ENCODE measurements at places on chromosomes 1 and 21.

GRCh38 chr1:119409731-119410130 lies 5.2 kb upstream of the HSD3B2 start:
- no peak for DNase-seq

DNA sequence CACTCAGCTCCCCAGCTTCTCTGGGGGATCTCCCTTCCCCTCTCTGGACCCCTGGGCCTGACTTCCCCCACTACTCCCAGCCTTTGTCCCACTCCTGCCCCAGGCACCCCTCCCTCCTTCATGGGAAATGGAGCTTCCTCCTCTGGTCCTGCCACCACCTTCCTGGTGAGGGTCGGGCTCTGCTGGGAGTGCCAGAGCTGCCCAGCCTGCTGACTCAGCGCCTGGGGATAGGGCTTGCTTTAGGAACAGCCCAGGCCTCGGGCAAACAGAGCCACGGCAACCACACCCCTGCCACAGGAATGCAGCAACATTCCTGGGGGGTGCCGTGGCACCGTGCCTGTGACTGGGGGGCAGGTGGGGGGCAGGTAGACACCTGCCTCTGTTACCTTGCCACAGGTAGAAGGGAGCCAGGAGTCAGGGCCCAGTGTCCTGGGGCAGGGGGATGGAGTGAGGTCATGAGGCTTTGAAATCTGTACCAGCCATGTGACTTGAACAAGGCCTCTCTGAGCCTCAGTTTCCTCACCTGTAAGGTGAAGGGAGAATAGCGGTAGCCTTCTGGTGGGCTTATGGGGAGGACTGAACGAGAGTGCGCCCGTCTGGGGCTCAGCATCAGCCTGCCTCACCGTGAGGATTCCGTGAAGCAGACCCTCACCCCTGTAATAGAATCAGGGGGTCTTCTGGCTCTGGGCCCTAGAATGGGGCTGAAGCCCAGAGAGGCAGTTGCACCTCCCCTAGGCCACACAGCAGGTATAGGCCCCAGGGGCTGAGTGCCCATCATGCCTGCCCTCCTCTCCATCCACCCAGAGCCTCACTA lies 17.8 kb upstream of the EPHA2 start:
- peak; percentile 75 for DNase-seq

DNA sequence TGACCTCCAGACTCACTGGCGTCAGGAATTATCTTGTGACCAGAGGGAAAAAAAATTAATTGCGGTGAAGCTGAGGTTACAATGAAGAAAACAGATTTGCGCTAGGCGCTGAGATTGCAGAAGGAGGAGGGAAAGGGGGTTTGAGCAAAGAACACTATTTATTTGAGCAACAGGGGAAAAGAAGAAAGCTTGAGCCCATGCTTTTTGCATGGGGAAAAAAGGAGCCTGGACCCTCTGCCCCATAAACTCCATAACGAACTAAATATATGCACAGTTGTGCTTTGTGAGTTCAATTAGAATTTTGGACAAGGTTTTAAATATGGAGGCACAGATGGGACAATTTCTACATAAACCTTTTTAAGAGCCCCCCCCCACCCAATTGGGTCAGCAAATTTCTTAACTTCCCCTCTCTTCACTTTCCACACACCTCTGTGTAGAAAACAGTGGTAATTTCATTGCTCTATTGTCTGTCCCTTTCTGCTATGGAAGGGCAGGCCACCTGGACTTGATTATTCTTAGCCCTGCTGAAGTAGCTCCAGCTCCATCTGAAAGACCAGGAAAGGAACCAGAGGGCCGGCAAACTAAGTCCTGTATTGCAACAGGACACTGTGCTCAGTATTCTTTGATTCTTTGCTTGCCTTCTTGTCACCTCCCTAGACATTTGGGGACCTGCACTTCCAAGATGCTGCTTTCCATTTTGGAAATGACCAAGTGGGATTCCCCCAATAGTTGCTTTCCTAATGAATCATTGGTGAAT lies 862 bp upstream of the ID3 start:
- no peak for DNase-seq

- no peak for DNase-seq
Observed at GRCh38 chr21:26080211-26080610, 90.4 kb downstream of the APP start.

- DNase-seq = peak; percentile 25
Observed at GRCh38 chr1:19315378-19316198, 3.5 kb downstream of the SLC66A1 start.

- no peak for DNase-seq
Observed at GRCh38 chr1:232718928-232719927, 86.0 kb upstream of the MAP10 start.

DNA sequence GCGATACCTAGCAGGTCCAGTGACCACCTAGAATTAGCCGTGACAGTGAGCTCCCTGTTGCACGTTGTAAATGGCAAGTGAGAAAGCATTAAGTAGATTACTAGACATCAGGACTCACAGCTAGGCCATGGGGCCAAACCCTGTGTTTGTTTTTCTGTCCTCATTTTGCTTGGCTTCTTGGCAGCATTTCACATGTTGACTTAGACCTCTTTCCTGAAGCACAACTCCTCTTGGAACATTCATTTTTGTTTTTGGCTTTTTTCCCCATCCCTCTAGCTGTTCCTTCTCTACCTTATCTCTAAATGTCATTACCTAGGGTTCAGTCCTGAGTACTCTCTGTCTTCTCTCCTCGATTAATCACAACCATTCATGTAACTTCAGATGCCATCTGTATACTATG lies 16.9 kb upstream of the PTPN14 start:
- DNase-seq = no peak

DNA sequence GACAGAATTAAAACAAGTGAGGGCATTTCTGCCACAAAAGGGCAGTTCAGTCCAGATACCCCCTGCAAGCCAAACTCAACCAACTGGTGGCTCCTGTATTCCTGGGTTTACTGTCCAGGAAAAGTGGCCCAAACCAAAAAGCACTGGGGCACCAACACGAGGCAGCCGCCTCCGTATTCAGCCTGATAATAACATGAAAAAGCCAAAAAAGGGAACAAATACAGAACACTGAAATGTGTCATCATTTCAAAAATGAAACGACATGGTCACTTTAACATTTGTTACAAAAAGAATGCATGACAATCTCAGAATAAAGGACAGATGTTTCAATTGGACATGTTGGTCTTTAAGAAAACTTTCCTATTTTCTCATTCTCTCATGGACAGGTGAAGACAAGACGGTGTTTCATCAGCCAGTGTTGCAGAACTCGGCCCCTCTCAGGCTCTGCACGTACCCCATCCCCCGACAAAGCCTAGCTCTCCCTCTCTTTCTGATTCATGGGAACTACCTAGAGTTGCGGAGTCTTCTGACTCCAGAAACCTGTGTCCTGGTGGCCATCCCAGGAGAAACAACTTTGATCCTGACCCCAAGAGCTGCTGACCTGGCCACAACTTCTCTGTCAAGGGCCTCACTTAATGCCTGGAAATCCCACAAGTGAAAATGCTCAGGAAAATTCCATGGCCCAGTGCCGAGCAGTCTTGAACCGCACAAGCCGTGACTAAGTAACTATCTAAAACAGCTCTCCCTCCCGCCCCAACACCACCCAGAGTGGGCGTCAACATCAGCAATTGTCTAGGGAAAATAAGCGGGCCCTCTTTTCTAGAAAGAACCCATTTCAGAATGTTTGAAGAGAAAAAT lies 27.1 kb downstream of the ZBTB17 start:
- DNase-seq = peak; percentile 51

DNA sequence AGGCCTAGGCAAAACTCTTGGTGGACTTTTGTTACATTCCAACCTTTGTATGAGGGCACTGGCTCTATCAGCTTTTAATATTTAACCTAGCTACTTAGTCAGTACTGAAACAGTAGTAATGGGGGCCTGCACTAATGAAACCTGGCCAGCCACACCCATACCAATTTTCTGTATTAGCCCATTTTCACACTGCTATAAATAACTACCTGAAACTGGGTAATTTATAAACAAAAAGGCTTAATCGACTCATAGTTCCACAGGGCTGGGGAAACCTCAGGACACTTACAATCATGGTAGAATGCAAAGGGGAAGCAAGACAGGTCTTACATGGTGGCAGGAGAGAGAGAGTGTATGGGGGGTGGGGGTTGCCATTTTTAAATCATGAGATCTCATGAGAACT lies 245.7 kb upstream of the RGS18 start:
- DNase-seq = no peak

GRCh38 chr1:75732703-75733102 lies 8.2 kb downstream of the ACADM start:
- no peak for DNase-seq

DNA sequence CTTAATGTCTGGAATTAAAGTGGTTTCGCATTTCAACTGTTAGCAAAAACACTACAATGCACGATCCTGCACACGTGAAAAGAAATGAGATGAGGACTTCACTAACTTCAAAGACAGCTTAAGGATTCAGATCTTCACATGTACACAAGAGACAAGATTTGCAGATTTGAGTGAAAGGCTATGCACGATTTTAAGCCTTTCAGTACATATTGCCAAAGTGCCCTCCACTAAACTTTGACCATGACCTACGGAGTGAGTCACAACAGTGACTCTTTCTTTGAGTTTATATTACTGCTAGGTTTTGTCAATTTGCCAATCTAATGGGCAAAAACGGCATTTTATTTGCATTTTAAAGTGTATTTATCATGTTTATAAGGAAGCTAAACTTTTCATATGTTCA lies 41.2 kb upstream of the CR1L start:
- no peak for DNase-seq

DNA sequence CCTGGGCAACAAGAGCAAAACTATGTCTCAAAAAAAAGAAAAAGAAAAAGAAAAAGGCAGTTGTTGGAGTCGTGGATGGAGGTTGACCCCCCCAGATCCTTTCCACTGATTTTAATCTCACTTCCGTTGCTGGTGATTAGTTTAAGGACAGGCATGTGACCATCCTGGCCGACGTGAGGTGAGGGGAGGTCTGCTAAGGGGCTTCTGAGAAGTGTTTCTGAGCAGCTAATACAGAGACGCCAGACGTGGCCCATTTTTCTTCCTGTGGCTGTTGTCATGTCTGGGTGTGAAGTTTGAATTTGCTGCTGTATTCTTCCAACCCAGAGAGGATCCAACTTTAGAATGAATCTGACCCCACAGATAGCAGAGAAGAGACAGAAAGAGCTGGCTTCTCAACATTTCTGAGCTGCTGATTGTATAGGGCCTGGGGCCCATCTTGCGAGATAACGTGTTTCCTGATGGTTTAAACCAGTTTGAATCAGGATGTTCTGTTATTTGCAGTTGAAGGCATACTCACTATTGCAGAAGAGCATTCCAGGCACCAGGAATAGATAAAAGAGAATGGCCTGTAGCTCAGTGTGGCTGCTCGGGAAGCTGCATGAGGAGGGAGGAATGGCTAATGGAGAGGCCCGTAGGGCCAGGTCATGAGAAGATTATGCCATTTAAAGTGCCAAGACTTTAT lies 22.8 kb upstream of the SSBP3 start:
- no peak for DNase-seq

GRCh38 chr1:167342846-167343245 lies 122.2 kb downstream of the POU2F1 start:
- DNase-seq = no peak

- DNase-seq = peak; percentile 47
Observed at GRCh38 chr21:35840197-35840799, 220.0 kb downstream of the SETD4 start.

- no peak for DNase-seq
Observed at GRCh38 chr21:33041981-33042380, 16.2 kb downstream of the OLIG2 start.

DNA sequence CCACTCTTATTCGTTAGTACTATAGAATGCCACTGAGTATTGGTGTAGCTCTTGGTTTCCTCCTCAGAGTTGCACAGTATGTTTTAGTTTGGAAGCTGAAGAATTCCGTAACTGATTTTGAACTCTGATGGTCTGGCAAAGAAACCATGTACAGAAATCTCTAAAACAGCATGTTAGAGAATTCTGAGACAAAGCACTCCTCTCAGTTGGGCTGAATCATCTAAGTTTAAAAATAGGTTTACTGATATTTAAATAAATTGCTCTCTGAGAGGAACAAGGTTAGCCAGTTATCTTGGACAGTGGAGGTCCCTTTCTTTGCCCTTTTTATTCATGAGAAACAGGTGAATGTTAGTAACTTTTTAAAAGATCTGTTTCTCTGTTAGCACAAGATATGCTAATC lies 43.8 kb downstream of the NCF2 start:
- DNase-seq = no peak

GRCh38 chr1:202086579-202087350 lies 36.0 kb upstream of the GPR37L1 start:
- DNase-seq = no peak

GRCh38 chr1:7954683-7955082 lies 6.8 kb upstream of the PARK7 start:
- DNase-seq = no peak

DNA sequence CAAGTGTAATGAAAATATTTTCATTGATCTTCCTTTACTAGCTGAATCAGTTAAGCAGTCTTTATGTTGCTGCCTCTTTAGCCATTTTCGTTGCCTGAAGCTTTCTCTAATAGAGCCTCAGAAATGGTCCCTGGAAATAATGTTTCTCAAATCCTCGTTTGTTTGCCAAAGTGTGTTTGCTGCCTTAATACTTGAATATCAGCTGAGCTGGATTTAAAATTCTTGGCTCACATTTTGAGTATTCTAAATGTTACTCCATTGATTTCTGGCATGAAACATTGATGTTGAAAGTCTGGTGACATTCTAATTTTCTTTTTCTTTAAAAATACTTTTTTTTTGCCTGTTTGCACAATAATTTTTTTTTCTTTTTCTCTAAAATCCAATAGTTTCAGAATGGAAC lies 84.6 kb upstream of the SERBP1 start:
- DNase-seq = no peak

- DNase-seq = no peak
Observed at GRCh38 chr1:214449371-214449770, 102.0 kb downstream of the PTPN14 start.

DNA sequence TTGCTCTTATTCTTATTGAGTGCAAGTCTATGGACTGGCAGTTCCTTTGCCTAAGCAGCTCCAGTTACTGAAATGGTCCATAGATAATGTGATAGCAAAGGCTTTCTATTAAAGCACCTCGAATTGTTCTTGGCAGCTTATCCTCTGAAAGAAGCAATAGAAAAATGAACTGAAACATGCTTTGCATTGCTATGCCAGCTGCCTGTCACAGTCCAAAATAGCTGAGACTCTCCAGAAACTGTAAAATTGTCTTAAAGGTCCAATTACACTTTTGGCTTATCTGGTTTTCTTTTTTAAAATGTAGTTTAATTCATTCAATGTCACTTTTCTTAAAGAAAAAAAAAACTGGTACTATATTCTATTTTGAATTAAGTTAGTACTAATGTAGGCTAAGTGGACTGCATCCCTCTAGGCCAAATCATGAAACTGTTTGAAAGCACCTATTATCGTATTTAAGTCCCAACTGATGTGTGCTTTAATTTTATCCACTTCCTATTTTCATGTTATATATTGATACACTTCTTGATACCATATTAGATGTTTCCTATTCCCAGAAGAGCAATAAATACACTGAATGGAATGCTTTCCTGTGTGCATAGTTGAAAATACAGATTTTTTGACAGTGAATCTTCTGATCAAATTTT lies 208.0 kb upstream of the DEPDC1 start:
- DNase-seq = no peak

- no peak for DNase-seq
Observed at GRCh38 chr21:46022551-46023525, 41.3 kb downstream of the COL6A1 start.

Measured in H54 (cell line).